Retina (tissue), 1 donor: ENCODE measurements at places on chromosomes 2 and 18.

GRCh38 chr2:39142904-39143605 lies 22.2 kb upstream of the SOS1 start:
- DNase-seq = no peak

DNA sequence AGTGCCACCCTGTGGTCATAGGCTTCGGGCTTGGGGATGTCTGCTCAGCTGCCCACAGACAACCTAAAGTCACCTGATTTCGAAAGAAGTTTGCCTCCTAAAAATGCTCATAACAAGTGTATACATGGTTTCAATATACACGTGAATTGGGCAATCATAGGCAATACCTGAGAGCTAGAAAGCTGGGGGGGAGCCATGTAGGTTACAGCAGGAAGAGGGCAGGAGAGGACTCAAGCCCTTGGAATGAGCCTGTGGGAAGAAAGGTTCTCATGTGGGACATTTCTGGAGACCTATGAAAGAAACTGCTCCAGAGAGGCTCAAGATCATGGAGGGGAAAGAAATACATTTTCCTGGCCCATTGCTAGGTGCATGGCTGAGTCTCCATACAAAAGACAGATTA lies 109.7 kb downstream of the ACOXL start:
- DNase-seq = no peak

- DNase-seq = no peak
Measured at GRCh38 chr18:27674411-27674810, 489.3 kb upstream of the CHST9 start.

- no peak for DNase-seq
Measured at GRCh38 chr2:144448389-144449027, 71.4 kb downstream of the ZEB2 start.

DNA sequence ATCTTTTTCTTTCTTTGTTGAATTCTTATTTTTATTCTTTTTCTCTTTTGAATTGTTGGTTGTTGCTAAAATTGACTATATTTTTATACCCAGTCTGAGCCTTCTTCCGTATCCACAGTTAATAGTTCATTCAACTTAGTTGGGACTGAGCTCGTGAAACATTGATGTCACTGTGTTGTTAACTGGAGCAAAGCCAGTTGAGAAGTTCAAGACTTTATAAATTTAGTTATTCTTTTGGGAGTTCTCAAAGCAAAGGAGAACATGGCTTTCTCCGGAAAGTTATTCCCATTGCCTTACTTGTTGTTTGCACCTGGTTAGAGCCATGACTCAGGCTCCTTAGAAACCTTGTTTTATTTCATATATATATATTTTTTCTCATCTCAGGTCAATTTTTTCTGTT lies 8.8 kb downstream of the CTLA4 start:
- no peak for DNase-seq

DNA sequence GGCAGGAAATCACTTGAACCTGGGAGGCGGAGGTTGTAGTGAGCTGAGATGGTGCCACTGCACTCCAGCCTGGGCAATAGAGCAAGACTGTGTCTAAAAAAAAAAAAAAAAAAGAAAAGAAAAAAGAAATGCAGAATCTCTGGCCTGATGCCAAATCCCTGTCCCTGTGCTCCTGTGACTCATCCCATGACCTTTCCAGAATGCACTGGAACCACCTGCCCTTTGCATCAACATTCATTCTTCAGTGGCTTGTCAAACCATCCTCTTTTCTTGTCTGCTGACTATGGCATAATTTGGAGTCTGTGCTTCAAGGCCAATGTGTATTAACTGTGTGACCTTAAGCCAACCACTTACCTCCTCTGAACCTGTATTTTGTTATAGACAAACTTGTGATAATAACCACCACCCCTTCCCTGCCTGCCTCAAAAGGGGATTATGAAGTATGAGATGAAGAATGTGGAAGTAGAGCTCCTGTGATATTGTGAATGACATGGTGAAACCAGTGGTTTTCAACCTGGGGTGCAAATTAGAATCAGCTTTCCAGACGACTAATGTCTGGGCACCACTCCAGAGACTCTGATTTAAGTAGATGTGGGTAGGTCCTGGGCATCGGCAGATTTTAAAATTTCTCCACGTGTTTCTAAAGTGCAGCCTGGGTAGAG lies 189.3 kb downstream of the CLIP4 start:
- DNase-seq = no peak

DNA sequence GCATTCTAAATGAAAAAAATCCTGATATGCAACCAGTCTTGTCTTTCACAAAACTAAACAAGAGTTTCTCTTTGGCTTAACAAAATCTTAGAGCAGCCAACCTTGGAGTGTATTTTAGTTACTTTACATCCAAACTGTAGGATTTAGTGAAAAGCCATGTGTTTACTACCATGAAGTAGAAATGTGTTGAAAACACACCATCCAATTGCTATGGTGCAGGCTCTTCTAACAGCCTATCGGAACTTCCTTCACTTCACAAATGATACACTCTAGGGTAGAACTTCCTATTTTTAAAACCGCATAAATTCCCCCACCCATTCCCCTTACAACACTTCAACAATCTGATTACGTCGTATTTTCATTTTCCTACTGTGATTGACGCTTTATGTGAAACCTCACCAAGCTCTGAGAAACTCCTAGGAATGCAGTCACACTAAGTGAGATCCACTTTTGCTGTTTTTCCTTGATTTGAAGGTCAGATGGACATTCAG lies 74.4 kb upstream of the MAP4K4 start:
- no peak for DNase-seq

DNA sequence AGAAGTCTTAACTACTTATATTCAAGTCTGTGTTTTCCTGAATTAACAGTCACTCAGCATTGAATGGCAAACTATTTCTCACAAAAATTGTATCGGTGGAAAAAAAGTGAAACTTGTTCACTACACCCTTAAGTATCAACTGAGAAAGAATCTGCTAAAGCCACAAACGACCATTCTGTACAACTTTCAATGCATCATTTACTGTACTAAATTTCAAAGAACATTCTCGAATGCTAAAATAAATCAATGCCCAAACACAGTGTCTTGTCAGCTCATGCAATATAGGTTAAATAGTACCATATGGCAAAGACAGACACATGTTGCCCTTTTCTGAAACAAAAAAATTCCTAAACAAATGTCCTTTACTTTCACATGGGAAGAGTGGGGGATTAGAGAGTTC lies 9.0 kb downstream of the ZNF516 start:
- no peak for DNase-seq

DNA sequence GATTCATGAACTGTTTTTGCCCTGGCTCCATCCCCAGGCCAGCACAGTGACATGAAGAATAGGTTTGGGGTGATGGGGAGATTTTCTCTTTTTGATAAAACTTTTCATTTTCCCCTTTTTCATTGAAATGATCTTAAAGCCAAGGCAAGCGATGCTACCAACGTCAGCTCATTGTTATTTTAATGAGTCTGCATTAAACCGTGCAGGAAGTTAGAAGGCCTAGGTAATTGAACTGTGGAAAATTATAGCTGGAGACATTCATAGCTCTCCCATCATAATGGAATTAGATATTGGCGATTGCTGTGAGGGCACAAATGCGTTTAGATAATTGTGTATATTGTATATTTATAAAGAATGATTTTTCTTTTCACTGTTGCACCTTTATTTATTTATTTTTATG lies 33.2 kb downstream of the SMARCAL1 start:
- no peak for DNase-seq

GRCh38 chr2:75342504-75343175 lies 143.3 kb upstream of the TACR1 start:
- DNase-seq = no peak

- DNase-seq = no peak
Measured at GRCh38 chr2:147390475-147390874, 454.4 kb upstream of the ACVR2A start.

GRCh38 chr2:72846171-72847095 lies 20.6 kb upstream of the EXOC6B start:
- DNase-seq = no peak

GRCh38 chr2:240630771-240631547 lies 5.7 kb downstream of the GPR35 start:
- DNase-seq = no peak

GRCh38 chr2:224025874-224026273 lies 13.2 kb downstream of the SERPINE2 start:
- no peak for DNase-seq

GRCh38 chr2:1771626-1772280 lies 27.4 kb upstream of the PXDN start:
- no peak for DNase-seq

DNA sequence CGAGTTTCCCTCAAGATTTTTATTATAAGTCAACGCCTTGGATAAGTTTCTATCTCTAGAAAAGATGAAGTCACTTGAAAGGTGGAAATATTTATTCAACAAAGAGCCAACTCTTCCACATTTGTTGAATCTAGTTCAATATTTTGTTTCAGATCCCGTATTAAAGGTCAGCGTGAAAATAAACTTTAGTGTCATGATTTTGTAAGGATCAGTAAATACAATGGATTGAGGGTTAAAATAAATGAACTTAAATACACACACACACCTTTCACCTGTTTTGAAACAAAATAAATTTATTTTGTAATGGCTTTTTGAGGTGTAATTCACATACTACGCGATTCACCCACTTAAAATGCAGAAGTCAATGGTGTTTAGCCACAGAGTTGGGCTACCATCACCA lies 16.0 kb upstream of the NPPC start:
- DNase-seq = no peak

DNA sequence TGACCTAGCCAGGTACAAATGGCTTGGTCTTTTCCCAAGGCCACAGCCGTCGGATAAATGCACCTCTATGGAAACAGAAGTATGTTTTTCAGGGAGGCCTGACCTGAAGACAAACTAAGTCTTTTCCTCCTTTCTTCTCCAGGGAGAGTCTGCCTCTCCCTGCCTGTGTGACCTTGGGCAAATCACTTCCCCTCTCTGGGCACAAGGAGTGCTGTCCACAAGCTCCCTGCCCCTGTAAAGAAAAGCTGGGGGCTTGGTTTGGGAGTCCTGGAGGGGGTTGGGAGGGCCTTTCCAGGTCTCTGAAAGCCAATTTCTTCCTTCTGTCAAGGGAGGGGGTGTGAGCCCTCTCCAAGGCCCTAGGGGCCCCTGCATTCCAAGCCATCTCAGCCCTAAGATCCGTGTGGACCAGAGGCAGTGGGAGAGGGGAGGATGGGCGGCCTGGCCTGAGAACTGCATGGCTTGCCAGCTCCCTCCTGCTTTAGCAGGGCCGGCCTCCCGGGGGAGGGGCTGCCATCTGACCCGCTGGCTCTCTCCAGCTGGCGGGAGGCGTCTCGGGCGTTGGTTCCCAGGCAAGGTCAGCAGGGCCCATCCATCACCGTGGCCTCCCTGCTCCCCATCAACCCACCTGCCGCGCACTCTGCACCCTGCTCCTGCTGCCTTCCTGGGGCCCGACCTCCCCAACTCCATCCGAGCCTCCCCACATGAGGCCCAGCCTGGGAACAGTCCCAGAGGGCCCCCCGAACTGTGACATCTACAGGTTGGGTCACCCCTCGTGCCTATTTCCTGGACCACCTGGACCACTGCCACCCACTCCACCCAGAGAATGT lies 61.4 kb downstream of the SMAD7 start:
- DNase-seq = peak; percentile 72

GRCh38 chr2:196712867-196713266 lies 73.4 kb downstream of the CCDC150 start:
- no peak for DNase-seq
